Stimulated activated naive CD8-positive, alpha-beta T cell treated with anti-CD3 and anti-CD28 coated beads, Interleukin-15, Interleukin-2, amounts not matched to agents 100 U/mL and 50 U/mL, for 24 hours (primary cell): ENCODE measurements at places on chromosomes 6 and 20.

- no peak for DNase-seq
These were observed 4.9 kb downstream of the MTCL3 start for GRCh38 chr6:127514179-127514772.

GRCh38 chr6:35041086-35041861 is 99.9 kb downstream of the TCP11 start:
- no peak for DNase-seq

GRCh38 chr6:169895926-169896761 is 144.7 kb downstream of the ERMARD start:
- no peak for DNase-seq

- no peak for DNase-seq
These were observed 20.1 kb upstream of the HELZ2 start for GRCh38 chr20:63594043-63594561.

DNA sequence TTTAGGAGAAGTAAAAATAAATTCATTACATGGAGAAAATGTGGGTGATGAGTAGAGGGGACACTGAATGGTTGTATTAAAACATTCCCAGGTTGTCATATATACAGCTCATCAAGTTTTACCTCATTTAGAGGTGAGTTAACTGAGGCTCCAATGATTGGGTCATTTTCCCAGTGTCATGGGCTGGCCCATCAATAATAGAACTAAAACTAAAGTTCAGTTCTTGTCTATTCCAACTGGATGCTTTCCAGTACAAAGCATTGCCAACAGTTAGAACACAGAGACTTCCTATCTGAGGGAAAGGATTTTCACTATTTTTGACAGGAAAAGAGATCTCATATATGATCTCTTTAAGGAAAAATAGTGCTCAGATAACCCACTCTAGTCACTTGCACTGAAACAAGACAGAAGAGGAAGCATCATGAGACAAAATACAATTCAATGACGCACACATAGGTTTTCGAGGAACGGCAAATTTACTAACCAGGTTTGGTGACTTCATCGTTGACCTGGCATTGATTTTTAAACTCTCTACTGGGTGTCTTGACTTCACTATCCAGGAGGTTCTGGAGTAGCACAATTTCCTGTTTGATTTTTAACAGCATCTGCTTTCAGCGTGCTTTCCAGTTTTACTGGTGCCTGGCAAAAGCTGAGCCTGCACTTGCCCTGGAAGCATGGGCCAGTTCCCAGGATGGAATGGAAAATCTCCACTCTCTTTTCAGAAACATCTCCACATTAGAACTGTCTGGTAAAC is 195.5 kb upstream of the FBXL4 start:
- no peak for DNase-seq
